ENCODE measurements at places on chromosomes 2 and 18. TPM values are rescaled to one million over a fixed set of nuclear protein-coding genes. Genes with fewer than 3 reads are reported as not detected.
A peak's percentile ranks its signal among the peaks of the same experiment; 100 is the strongest.

GRCh38 chr2:238914648-238915015 is 66.7 kb downstream of the TWIST2 start:
- DNase-seq = peak; percentile 41

- DNase-seq = no peak
Measured at GRCh38 chr2:191573216-191573615, 104.7 kb upstream of the NABP1 start.

DNA sequence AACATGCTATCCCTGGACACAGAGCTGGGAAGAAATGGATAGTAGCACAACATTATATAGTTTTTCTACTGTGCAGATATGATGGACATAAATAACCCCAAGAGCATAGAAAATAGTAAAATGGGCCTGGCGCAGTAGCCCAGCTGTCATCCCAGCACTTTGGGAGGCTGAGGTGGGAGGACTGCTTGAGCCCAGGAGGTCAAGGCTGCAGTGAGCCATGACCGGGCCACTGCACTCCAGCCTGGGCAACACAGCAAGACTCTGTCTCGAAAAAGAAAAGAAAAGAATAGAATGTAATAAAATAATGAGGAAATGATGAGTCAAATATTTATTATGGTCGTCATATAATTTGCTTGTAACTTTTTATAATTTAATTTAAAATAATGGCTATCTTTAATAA is 7.5 kb upstream of the GAREM2 start:
- DNase-seq = no peak

GRCh38 chr18:78309307-78309706 is 670.3 kb upstream of the SALL3 start:
- DNase-seq = no peak

DNA sequence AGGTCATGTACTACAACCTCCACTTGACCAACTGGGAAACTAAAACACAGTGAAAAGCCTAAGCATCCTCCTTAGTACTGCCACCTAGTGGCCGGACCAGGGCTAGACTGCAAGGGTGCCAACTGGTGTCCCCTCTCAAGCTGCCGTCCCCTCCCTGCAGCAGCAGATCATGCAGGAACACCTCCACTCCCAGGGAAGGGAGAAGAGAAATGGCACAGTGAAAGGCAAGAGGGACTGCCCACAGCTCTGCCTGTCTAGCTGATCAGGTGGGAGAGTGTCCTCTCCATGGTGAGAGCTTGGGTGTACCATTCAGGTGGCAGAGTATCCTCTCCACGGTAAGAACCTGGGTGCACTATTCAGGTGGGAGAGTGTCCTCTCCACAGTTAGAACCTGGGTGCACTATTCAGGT is 78.1 kb downstream of the AAK1 start:
- no peak for DNase-seq

MEIS1 gene
- total RNA-seq = 9.0 TPM

DNA sequence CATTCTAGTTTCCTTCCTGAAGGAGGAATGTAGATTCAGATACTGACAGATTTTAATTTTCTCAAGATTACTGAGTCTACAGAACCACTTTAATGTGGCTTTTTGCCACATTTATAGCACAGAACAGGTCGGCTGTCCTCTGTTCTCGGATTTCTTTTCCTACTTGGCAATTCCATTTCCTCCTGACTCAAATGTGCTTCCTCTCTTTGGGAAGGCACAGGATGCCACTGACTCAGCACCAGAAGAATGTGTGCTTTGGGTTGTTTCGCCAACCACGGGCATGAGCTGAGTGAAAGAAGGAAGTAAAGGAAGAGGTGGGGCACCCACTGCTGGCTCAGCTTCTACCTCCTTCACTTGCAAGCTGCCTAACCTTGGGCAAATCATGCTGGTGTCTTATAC is 970.6 kb upstream of the ACVR2A start:
- DNase-seq = peak; percentile 96

DNA sequence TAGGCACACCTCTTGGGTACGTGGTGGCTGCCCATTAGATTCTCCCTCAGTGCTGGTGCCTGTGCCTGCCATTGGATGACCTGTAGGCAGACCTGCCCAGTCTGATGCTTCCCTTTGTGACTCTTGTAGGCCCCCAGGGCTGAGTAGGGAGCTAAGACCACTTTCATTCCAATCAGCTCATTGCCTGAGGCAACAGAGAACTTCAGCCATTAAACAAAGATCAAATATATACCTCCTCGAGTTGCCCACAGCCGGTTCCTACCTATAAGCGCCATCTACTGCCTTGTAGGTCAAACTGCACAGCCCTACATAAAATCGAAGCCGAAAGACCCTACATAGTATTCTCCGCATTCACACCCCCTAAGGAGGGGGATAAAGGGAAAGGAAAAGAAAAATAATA is 184.6 kb downstream of the ETAA1 start:
- no peak for DNase-seq

DNA sequence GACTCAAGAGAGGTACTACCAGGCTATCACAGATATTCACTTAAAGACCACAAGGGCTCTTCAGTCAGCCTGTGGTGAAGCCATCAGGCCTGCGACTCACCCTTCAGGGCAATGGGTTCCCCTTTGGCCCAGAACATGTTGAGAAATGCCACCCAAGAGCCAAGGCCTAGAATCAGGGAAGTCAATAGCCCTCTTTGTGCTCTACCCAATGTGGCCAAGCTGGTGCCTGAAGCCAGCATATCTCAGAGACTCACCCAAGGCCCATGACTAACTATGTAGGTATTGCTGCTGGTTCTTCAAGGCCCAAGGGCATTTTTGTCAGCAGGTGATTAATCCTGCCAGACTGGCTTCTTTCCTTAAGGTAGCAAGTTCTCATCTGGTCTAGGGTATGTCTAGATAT is 338.9 kb upstream of the SETBP1 start:
- DNase-seq = peak; percentile 96

DNA sequence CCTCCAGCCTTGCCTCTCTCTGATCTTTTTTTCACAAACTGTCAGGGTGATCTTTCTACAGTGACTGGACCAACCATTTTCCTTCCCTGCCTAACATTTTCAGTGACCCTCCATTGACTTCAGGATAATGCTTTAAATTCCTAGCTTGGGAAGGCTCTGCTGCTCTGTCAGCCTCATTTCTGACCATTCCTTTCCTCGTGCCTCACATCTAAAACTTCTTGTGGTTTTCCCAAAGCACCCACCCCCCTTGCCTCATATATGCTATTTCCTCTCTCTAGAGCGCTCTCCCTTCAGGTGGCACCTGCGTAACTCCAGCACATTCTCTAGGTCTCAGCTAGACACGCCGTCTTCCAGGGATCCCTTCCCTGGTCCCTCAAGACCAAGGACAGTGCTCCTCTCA is 37.2 kb downstream of the DRC1 start:
- DNase-seq = no peak

RAB31 gene
- total RNA-seq = 51.7 TPM

DNA sequence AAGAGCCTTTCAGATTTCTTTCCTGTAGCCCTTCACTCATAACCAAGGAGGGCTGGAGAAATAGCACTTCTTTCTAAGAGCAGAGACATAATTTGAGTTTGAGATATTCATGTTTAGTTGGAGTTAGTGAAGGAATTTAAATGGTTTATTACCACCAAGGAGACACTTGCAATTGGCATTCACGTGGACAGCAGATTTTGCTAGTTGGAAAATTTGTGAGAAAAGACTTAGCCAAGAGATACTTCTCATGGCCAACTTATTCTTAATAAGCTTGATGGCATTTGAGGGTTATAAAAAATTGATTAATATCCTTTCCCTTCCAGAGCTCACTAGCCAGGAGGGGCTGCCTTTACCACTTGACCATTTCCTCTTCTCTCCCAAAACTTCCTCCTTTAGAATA is 518.7 kb downstream of the TNS1 start:
- no peak for DNase-seq

DNA sequence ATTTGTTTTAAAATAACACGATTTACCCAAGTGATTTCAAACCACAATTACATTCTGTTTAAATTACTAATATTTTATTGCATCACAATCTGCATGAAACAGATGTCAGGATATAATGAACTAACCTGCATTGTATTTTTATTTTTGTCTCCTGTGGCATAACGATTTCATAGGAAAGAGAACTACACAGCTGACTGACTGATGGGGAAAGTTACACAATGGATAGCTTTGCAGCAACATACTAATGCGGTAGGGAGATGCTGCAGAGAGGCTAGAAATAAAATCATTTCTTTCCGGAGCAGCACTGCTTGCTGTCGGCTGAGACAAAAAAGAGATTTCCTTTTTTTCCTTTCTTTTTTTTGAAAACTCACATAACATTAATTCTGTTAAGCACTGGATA is 36.9 kb downstream of the SCN1A start:
- DNase-seq = no peak

AGXT gene
- total RNA-seq = not detected

GRCh38 chr2:203994735-203995134 is 58.2 kb downstream of the ICOS start:
- DNase-seq = peak; percentile 12

DNA sequence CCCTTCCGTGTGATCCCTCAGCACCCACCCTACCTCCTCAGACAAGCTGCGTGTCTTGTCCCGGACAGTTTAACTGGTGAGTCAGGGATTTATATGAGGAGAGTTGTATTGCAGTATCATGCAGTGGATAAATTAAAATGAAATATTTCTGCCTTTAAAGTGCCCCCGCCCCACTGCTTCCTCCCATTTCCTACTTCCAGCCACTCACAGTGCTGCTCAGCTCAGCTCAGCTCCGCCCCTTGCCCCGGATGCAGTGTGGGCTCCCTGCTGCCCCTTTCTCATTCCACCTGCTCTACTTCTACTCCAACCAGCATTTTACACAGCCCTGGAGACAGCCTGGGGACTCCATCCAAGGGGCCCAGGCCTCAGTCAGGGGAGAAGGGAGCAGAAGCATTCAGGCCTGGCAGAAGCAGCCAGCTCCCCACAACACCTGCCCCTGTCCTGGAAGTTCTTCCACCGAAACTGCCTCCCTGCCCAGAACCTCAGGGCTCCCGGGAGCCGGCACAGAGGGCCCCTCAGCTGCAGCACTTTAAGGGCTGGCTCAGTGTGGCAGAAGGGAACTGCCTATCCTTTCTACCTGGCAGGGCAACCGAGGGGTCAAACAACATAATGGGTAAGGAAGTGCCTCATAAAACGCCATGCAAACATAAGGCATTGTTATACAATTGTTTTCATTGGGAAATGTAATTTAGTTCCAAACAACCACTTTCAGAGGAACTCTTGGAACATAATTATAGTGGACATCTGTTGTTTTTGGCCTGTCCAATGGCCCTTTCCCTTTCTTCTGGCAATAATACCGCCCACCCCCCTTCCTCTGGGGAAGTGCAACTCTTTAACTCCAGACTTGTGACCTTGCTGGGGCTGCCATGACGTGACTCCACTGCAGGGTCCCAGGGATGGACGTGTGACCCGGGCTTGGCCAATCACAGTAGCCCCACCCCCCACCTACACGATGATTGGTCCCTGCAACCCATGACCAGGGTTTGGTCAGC is 102.3 kb downstream of the LIPG start:
- DNase-seq = no peak

DNA sequence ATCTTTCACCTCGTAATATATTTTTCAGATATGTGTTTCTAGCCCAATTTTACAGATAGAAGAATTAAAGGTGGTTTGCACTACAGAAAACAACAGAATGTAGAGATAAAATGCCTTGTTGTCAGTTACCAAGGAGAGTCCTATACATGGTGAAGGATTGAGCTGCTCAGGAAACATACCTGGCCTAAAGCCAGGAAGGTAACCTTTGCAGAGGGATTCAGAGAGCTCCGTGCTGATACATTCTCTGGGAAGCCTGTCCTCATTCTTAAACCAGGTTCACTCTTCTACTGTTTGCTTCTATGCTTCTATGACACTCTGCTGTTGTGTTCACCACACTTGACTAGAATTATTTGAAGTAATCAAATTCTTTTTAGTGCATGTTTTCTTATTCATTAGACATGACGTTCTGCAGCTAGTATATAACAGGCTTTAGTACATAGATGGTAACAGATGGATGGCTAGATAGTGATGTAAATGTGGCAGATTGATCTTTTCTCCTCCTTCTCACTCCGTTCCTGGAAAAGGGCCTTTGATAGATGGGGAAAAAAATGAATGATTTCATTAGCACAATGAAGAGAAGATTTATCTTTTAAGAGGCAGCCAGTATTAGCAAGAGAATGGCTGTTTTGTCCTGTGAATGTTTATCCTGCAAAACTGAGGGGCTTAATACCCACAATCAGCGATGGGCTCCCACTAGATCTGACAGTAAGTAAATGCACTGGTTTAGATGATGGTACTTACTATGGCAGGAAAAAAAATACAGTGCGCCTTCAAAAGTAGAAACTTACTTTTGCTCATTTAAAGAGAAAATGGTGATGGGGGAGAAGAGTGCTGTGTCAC is 589.6 kb upstream of the FAM98A start:
- no peak for DNase-seq

- peak; percentile 71 for DNase-seq
Measured at GRCh38 chr2:174121612-174122011, 126.7 kb downstream of the OLA1 start.

AQP12A gene
- total RNA-seq = not detected

DNA sequence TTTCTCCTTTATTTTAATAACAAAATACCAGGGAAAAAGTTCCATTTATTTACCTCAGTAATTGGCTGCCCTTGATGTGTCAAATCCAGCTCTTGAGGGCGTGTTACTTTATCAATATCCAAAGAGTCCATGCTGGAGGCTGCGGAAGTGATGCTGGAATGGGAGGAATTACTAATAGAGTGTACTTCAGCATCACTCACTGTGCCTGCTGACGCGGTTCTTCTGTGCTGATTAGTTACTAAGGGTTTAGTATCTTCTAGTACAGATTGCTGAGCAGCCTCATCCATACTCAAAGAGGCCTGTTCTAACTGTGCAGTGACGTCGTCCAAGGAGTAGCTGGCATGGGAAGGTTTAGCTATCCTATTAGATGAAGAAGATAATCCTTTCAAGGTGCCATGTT is 45.6 kb downstream of the RAPH1 start:
- DNase-seq = no peak

- DNase-seq = peak; percentile 20
Measured at GRCh38 chr2:144364944-144365738, 154.8 kb downstream of the ZEB2 start.

DNA sequence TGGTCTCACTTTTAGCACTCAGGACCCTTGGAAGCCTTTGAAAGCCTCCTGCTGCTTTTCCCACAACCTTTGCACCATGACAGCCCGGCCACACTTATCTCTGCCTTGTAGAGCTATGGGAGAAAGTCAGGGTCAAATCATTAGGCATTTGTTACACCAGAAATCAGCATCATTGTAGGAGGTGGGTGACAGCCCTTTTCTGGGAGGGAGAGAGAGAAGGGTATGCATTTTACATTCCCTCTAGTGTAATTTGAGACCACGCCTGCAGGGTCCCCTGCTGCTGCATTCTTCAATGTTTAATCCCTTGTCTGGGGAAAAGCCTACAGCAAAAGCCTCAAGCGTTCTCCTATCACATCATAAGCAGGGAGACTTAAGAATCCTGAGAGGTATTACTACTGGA is 766.8 kb upstream of the FAM98A start:
- DNase-seq = no peak

All from foreskin keratinocyte (primary cell).